Activated CD4-positive, CD25-positive, alpha-beta regulatory T cell (primary cell): ENCODE measurements at places on chromosomes 4 and X.

GRCh38 chr4:30619679-30620078, 100.5 kb upstream of the PCDH7 start:
- DNase-seq: no peak

- no peak for DNase-seq
These were observed 9.1 kb upstream of the FAM149A start for GRCh38 chr4:186095406-186095805.

GRCh38 chrX:103063918-103064434, at the start of gene BEX1:
Gene BEX1 (minus strand): TSS chrX:103064171. CDS start chrX:103063274, 897 bp downstream.
- no peak for DNase-seq

DNA sequence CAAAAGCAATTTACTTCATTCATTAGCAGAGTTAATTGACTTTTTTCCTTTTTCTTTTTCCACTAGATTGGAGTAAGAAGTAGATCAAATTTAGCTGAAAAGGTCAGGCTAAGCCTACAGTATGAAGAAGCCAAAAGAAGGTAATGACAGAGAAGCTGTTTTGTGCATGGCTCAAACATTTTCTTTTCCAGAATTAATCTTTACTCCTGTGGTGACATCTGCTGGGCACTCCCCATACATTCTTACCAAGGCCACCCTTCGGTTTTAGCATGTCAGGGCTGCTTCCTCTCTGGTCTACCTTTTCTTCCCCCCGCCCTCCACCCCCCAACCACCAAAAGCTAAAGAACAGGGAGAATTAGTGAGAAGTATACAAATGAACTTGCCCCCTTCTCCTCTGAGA, 70.2 kb downstream of the CLDN22 start:
- DNase-seq: no peak

DNA sequence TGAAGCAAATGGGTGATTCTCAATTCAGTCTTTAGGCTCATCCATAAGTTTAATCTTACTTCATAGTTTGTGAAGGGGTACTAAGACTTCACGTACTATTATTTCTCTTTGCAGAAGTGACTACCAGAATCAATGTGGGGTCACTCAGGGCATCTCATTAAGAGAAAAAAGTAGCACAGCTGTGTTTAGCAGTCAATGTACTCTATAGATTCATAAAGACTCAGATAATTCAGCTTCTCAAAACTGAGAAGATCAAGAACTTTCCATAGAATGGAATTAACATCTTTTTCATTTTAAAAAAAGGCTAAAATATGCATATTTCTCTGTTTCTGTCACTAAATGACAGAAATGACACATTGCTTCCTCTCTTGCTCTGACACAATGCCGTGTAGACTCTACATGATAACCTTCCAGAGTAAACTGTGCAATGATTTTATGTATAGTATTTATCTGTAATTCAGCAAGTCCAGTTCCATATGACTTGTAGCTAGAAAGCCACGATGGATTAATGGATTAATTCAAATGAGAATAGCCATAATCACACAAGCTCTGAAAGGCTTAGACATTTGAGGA, 20.3 kb upstream of the LSM6 start:
- DNase-seq: no peak

DNA sequence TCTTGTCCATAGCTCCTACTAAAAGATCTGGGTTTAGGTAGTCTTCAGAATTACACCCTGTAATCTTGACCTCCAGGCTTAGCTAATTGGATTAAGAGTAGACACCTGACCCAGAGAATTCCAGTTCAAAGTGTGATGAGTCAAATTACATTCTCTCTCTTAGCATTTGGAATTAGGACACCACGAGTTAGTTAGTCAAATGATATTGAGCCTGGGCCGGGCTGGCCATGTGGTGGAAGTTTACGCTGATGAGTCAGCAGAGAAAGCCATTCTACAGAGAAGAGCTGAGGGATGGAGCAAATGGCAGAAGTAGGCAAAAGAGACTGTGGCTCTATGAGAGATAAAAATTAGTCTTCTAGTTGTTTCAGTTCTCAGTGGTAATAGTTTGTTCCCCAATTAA, 31.1 kb downstream of the CEP44 start:
- no peak for DNase-seq

DNA sequence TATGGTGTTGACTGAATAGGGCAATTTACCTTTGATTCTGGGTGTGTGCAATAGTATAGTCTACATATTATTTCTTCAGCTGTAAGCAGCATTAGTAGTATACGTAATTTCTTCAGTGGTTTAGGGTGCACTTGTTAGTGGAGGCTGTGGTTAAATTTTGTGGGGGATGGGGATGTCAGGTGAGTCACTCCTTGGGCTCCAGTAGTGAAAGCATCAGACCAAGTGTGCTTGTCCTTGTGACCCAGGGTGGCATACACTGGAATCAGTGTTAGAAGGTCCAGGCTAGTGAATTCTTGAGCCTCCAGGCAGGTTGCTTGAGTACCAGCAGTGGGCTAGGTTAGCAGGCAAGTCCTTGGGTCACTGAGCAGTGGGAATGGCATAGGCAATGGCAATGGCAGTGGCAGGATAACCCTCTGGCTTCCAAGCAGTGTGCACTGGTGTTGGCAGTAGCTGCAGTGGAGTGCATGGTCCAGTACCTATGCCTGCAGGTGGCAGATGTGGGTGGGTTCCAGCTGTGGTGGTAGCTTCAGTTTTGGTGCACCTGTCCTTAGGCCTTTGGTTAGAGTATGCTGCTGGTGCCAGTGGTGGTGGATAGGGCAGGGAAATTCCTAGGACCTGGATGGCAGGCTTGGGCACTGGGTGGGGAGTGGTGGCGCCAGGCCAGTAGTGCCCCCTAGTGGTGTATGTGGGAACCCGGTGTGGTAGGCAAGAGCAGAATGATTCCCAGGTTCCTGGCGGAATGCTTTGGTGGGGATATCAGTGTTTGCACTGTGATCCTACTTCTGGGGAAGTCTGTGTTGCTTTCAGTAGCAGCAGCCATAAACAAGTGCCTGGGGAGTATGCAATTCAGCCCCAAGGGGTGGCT, 531.0 kb downstream of the SMARCA1 start:
- no peak for DNase-seq

DNA sequence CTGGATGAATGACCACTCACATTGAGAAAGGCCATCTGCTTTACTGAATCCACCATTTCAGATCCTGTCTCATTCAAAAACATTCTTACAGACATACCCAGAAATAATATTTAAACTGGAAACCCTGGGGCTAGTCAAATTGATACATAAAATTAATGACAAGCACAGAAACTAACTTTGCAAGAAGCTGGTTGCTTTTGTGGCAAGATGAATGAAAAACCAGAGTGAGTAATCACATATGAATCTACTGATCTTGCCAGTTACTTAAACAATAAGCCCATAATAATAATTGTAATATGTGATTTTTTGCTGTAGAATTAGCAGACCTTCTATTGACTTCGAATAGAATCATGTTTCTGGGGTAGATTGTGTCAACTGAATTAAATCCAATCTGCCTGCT, 235.1 kb downstream of the PPARGC1A start:
- DNase-seq: no peak

DNA sequence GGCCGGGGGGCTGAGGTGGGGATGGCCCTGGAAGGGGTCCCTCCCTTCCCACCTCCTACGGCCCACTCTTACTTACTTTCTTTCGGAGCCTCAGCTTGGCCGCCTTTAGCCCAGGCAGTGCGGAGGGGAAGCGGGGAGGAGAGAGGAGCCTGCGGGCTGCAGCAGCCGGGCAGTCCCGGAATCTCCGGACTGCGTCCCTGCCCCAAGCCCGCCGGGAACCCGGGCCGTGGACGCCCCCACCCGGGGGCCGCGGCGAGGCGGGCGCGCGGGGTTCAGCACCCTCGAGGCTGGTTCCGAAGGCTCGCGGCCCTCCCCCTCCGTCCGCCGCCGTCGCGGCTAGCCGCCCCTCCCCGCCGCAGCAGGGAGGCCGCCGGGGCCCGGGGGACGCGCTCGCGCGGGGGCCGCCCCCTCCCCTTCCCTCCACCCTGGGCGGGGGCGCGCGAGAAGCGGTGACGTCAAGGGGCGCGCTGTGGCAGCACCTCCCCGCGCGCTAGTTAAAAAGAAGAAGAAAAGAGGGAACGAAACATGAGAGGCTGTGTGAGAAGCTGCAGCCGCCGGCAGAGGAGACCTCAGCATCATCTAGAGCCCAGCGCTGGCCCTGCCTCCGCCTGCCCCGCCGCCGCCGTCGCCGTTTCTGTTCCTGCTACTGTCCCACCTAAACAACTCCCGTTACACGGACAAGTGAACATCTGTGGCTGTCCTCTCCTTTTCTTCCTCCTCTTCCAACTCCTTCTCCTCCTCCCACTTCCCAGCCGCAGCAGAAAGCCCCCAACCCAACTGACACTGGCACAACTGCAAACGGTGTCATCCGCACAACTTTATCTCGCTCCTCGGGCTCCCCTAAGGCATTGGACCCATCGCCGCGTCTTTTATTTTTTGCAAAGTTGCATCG, at the start of gene HHIP:
TSS of gene HHIP (plus strand) at position 526 of the 892 bp plus-strand sequence. CDS start 520 bp downstream, outside the sequence.
- DNase-seq: no peak

DNA sequence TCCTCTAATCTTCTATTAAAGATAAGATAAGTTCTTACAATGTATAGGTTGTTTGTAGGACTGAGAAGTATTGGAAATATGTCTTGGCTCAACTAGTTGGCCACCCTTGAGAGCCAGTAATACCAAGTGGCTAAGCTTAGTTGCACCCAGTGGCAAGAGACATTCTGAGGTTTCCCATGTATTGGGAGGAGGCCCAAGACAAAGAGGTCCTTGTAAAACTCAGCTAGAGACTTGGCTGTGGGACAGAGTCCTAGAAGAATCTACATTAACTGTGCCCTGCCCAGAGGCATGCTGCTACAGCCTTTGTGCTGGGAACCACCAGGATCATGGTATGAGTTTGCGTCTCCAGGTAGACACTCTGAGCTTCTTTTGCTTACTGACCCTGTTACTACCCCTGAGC, 41.9 kb upstream of the SLC4A4 start:
- no peak for DNase-seq

DNA sequence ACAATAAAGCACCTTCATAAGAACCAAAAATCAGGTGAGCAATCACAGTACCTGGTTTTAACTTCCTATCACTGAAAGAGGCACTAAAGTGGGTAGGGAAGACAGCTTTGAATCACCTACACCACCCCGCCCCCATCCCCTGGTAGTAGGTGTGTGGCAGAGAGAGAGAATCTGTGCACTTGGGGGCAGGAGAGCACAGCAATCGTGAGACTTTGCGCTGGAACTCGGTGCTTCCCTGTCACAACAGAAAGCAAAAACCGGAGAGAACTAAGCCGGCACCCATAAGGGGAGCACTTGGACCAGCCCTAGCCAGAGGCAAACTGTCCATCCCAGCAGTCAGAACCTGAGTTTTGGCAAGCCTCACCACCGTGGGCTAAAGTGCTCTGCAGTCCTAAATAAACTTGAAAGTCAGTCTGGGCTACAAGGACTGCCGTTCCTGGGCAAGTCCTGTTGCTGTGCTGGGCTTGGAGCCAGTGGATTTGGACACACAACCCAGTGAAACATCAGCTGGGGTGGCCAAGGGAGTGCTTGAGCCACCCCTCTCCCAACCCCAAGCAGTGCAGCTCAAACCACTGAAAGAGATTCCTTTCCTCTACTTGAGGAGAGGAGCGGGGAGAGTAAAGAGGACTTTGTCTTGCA, 32.1 kb downstream of the NDUFB11 start:
- DNase-seq: no peak

DNA sequence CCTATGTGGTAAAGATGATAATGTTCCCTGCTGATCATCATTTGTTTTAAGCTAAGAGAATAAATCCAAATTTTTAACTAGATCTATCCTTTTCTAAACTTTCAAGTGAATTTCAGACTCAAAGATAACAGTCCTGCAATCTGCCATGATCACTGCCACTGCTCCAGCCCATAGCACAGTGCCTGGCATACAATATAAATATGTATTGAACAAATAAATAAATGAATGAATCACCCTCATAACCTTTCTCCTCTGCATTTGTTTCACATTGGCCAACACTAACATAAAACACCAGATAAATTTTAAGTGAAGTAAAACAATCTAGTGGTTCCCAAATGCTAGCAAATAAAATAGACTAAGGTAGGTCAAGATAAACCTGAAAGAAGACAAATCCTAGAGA, 439.0 kb downstream of the GPM6A start:
- DNase-seq: no peak

- peak; percentile 49 for DNase-seq
These were observed 4.8 kb upstream of the PRICKLE3 start for GRCh38 chrX:49190821-49191573.

- no peak for DNase-seq
These were observed 31.3 kb upstream of the ALG13 start for GRCh38 chrX:111649638-111650037.

GRCh38 chr4:53432528-53433424, 55.3 kb downstream of the FIP1L1 start:
- DNase-seq: no peak

DNA sequence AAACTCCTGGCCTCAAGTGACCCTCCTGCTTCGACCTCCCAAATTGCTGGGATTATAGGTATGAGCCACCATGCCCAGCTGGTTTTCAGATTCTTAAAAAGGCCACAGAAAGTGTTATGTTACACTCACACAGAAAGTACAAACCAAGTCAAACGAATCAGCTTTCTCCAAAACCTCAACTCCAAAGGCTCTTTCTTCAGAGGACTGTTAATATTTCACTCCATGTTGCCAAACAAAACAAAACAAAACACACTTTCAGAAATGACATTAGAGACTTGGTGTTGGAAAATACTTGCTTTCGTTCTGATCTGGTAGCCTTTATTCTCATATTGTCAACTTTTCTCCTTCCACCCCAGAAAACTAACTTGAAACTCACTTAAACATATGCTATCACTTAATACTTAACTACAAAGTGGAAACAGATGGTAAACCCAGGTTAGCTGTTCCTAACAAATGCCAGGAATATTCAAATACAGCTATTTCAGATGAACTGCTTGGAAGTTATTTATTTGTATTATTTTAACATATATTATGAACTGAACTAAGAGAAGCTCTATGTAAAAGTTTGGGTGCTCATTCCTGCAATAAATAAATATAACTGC, 34.7 kb downstream of the RLIM start:
- DNase-seq: no peak
